ENCODE measurements at places on chromosomes 6 and 20. TPM values are rescaled to one million over a fixed set of nuclear protein-coding genes. Genes with fewer than 3 reads are reported as not detected.

CCM2L gene
- 2.7 TPM for total RNA-seq

ADGRF5 gene
- total RNA-seq, result 18.1 TPM

GRCh38 chr20:13221673-13222318 lies 722 bp downstream of the ISM1 start:
- no peak overlapping the region for H3K27ac ChIP-seq
- DNase-seq, result no peak
- peak overlapping the region; percentile 68 for H3K4me3 ChIP-seq
- peaks cover 8% of the 10 kb centered on the region for H3K27me3 ChIP-seq
- no peaks in the 10 kb centered on the region for H3K36me3 ChIP-seq

- H3K4me1 ChIP-seq, result peaks cover 21% of the 10 kb centered on the region
- no peak for DNase-seq
- no peaks in the 10 kb centered on the region for H3K27me3 ChIP-seq
- no peak overlapping the region for H3K27ac ChIP-seq
Measured at GRCh38 chr6:36929607-36930006, 24.9 kb upstream of the PI16 start.
